ENCODE measurements at places on chromosomes 7 and 10. TPM values are rescaled to one million over a fixed set of nuclear protein-coding genes. Genes with fewer than 3 reads are reported as not detected.

Gene PLEKHS1
- not detected for total RNA-seq

Gene NPSR1
- total RNA-seq: not detected

Gene NOBOX
- not detected for total RNA-seq

Gene SRI
- total RNA-seq: 17.4 TPM

Gene POR
- total RNA-seq: 741 TPM

Gene RBP4
- total RNA-seq: 6,485 TPM

Gene CEP41
- total RNA-seq: 3.5 TPM

Gene PDE6C
- not detected for total RNA-seq

DNA sequence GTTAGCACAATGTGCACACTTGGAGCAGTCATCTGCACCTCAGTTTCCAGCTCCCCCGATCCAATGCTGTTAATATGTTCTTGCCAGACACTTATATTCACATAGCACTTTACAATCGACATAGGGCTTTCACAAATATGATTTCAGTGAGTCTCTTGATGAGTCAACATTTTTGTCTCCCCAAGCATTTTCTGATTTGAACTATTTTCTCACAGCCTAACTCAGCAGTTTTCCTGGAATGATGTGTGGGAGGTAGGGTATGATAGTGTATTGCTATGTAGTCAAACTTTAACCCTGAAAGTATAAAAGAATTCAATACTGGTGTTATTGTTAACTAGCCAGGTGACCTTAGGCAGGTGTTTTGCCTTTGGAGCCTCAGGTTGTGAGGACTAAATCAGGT lies 82.5 kb upstream of the LRGUK start:
- no peak for DNase-seq

DNA sequence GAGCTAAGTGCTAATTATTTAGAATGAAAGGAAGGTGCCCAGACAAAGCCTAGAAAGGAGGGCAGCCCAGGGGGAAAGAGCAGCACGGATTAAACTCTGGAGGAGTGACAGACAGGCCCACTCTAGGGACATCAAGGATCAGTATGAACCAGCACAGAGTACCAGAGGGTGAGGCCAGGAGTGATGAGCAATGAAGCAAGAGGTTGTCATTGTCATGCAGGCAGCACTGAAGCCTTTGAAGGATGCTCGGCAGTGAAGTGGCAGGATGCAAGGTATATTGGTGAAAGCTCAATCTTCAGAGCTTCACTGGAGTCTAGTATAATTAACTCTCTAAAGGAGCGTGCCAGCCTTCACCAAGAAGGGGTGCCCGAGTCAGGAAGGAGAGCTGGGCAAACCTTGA lies 112.0 kb upstream of the INHBA start:
- DNase-seq: no peak

DNA sequence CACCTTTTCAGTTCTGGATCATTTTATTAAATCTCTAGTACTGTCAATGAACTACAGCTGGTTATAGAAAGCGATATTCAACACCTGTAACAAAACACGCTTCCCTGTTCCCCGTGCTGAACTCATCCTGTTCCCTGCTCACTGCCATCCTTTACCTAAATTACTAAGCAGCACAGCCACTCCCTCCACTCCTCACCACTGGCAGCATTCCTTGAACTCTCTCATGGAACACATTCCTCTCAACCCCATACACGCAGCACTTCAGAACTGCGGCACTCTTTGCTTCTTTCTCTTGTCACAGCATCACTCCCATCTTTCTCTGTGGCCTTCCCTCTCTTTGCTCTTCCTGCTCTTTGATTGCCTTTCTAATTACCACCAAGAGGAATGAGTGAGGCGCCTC lies 27.4 kb downstream of the RELN start:
- no peak for DNase-seq

DNA sequence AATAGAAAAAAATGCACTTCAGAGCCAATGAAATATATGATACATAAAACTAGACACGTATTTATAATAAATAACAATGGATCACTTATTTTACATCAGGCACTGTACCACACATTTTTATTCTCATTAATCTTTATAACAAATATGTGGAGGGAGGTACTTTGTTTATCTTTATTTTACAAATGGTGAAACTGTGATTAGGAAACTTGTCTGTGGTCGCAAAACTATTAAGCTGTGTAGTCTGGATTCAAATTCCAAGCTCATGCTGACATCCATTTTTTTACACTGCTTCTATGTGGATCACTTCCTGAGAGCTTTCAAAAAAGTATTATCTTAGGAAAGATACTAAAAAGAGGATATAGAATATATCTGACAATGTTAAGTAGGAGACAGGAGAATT lies 978.6 kb downstream of the SORCS1 start:
- no peak for DNase-seq

DNA sequence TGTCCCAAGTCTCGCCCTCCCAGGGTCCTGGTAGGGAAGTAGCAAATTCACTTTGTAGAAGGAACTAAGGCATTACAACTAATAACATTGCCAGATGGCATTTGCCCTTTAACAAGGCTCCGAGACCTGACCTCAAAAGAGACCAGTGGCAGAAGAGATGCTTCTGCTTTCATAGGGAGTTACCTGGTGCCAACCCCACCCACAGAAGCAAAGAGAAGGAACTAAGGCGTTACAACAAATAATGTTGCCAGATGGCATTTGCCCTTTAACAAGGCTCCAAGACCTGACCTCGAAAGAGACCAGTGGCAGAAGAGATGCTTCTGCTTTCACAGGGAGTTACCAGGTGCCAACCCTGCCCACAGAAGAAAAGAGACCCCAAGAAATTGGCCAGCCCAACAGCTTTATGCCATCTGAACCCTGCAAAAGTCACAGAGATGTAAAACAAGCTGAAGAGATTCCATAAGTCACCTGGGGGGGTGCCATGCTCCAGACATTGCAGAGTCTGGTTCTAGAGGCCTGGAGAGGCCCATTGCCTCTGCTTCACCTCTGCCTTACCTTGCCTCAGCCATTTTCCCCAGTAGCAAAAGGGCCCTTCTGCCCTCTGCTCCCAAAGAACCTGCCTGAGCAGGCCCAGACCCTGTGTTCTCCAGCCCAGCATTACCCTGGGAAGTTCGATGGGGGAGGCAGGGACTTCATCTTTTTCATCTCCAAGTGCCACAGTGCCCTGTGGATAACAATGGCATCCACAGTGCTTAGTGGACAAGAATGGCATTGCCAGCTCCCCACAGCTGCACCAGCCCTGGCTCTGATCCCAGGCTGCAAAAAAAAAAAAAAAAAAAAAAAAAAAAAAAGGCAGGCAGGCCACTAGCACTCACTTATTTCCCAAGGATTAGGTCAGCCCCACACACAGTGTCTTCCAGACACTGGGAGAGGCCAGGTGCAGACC lies 179.5 kb upstream of the PLXNA4 start:
- no peak for DNase-seq

- DNase-seq: no peak
These were observed 12.9 kb downstream of the NPFFR1 start for GRCh38 chr10:70270952-70271351.

- no peak for DNase-seq
These were observed 83.8 kb upstream of the MACROH2A2 start for GRCh38 chr10:69968830-69969229.

GRCh38 chr10:7333961-7334641 lies 76.7 kb downstream of the SFMBT2 start:
- no peak for DNase-seq
